NCI-H524 treated with DMSO at 0.1 percent for 48 hours (cell line): ENCODE measurements at places on chromosomes 5 and 9.

GRCh38 chr5:78006449-78006848 lies 230.3 kb upstream of the TBCA start:
- DNase-seq = no peak

GRCh38 chr9:125240649-125240999 lies 519 bp downstream of the HSPA5 start:
- DNase-seq = peak; percentile 7

DNA sequence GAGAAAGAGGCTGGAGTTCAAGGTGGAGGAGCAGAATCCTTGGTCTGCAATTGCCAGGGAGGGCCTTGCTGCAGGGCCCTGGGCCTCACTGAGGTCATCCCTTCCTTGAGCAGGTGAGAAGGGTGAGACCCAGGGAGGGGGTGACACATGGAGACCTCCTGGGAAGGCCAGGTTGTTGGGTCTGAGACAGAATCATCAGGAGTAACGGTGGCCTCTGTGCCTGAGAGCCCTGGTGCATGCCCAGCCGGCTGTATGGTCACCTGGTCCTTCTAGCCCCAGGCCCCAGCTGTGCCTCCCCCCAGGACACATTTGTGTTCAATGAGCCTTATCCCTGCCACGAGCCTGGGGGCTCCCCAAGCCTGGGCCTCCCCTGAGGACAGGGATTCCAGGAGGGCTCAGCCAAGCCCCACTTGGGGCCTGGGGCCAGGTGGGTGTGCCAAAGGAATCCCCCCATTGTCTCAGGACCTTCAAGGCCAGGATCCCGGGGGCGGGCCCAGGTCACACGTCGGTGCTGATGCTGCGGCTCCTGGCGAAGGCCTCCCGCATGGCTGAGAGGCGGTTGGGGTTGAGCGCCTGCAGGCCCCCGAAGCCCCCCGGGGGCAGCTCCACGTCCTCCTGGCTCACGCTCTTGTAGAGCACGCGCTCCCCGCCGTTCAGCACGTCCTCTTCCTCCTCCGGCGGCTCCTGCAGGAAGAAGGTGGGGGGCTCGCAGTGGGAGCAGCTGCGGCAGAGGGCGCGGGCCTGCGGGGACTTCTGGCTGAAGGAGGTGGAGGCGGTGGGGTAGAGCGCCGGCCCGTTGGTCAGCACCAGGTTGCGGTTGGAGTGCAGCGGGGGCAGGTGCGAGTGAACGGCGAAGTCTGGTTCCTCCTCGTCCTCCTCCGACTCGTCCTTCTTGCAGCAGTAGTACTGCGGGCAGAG lies 30.4 kb downstream of the FAM163B start:
- DNase-seq = no peak

DNA sequence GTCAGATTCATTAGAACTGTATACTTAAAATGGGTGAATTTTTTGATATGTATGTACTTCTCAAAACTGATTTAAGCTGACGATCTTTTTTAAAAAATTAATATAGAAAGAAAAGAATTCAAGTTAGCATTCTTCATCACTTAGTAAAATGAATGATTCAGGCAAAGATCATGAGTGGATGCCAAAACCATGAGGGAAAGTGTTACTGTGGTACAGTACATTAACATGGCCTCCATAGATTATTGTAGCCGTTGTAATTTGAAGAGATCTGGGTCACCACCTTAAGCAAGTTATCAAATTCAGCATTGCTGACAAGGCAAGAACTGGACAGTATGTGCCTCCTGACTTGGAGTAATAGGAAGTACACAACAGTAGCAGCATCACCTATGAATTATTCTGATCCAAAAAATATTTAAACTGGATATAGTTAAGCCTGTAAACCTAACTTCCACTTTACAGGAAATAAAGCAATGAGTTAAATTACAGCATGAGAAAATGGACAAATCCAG lies 29.7 kb downstream of the C9orf85 start:
- DNase-seq = no peak

DNA sequence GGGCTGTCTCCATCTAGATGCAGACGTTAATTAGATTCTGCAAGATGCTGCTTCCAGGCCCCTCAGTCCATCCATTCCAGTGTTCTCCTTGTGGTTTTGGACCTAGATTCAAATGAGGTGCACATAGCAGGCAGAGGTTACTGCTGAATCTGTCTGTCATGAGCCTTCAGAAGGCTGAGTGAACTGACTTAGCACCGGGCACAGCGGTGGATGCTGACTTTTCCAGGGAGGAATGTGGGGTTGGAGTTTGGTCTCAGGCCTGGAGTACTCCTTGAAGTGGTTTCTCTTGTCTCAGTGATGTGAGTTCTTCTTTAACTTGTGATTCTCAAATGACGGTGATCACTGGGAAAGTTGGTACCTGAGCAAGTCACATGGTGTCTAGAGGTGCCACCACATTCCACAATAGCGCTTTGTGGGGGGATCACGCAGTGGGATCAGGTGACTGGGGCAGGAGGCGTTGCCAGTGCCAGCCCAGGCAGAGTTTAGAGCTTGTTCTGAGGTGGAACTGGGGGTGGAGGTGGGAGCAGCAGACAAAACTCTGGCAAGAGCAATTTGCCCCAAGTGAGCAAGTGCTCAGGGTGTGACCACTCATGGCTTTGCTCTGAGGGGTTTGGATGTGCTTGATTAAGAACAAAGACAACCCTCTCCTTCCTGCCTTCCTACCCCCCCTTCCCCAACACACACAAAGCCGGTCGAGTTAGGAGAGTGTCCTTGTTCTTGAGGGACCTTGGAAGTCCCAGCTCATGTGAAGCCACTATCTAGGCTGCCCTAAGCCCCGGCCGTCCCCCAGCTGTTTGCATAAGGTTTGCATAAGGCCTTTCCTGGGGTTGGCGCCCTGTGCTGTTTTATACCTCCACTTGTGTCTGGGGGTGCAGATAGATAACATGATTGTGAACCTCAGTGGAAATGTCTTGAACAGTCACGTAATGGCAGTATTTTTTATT lies 25.1 kb downstream of the JADE2 start:
- no peak for DNase-seq

- no peak for DNase-seq
Measured at GRCh38 chr5:28483327-28484025, 1445.1 kb upstream of the CDH9 start.

DNA sequence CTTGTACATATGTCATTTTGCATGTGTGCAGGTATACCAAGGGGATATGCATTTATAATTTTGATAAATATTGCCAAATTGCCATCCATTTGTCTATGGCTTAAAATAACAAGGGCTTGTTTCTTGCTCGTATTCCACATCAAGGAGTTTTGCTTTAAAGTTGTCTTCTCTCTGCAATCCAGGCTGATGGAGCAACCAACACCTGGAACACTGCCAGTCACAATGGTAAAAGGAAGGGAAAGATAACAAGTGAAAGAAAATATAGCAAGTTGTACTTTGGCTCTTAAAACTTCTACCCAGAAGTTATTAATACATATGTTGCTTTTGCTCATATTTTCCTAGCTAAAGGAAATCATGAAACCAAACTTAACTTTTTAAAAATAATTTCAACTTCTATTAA lies 156.9 kb downstream of the UNC13B start:
- DNase-seq = no peak

- DNase-seq = no peak
Measured at GRCh38 chr5:127064253-127064840, 9.0 kb downstream of the C5orf63 start.

DNA sequence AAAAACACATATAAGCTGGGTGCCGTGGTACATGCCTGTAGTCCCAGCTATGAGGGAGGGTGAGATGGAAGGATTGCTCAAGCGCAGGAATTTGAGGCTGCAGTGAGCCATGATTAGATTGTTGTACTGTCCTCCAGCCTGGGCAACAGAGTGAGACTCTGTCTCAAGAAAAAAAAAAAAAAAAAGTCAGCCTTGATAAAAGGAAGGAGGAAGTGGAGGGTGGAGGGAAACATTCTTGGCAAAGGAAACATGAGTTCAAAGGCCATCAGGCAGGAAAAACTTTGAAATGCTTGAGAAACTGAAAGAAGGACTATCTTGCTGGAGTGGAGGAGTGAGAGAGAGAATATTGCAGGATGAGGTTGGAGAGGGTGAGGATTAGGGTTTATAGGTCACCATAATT lies 18.3 kb upstream of the ANKHD1 start:
- no peak for DNase-seq

GRCh38 chr5:124252191-124252638 lies 494.2 kb downstream of the ZNF608 start:
- DNase-seq = no peak

- no peak for DNase-seq
Measured at GRCh38 chr9:84254972-84255371, 85.6 kb downstream of the SLC28A3 start.

DNA sequence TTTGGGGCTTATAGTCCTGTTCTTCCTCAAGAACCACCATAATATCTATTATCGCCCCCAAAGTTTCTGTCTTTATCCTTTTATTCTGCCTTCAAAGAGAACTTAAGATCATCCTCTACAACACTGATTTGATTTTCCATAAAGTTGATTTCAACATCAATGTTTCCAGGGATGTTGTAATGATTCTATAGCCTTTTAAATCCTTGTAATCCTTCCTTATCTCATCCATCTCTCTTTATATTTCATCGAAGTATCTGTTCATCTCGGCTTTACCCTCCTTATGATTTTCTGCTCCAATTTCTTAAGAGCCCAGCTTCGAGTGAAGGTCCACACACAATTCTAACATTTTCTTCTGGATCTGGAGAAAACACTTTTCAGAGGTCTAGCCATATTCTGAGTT lies 218.4 kb downstream of the CDK5RAP2 start:
- no peak for DNase-seq

GRCh38 chr5:172954751-172955159 lies 4.5 kb upstream of the RPL26L1 start:
- no peak for DNase-seq

GRCh38 chr5:157215514-157216167 lies 35.0 kb downstream of the ITK start:
- DNase-seq = no peak

GRCh38 chr9:84875193-84875592 lies 205.7 kb downstream of the NTRK2 start:
- no peak for DNase-seq

DNA sequence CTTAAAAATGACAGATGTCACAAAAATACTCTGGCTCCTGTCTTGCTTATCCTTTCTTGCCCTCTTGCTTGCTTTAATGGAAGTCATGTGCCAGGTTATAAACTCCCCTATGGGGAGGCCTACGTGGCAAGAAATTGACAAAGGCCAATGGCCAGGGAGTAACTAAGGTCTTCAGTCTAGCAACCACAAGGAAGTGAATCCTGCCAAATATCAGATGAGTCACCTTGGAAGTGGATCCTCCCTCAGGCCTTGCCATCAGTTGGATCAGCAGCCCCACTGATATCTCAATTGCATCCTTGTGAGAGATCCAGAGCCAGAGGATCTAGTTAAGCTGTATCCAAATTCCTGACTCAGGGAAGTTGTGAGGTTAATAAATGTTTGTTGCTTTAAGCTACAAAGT lies 82.8 kb downstream of the CAAP1 start:
- no peak for DNase-seq

- no peak for DNase-seq
Measured at GRCh38 chr5:43037636-43038495, 2.3 kb downstream of the ANXA2R start.

GRCh38 chr5:10652151-10652550 lies 88.3 kb downstream of the ANKRD33B start:
- no peak for DNase-seq

- DNase-seq = no peak
Measured at GRCh38 chr5:60830581-60831127, 13.4 kb downstream of the ELOVL7 start.

- DNase-seq = no peak
Measured at GRCh38 chr5:51811883-51812471, 428.7 kb downstream of the ISL1 start.

GRCh38 chr5:6556089-6556801 lies 76.6 kb downstream of the NSUN2 start:
- DNase-seq = no peak

- no peak for DNase-seq
Measured at GRCh38 chr5:126998201-126998631, 32.1 kb downstream of the MARCHF3 start.

GRCh38 chr9:94168203-94169000 lies 84.1 kb downstream of the PTPDC1 start:
- no peak for DNase-seq

DNA sequence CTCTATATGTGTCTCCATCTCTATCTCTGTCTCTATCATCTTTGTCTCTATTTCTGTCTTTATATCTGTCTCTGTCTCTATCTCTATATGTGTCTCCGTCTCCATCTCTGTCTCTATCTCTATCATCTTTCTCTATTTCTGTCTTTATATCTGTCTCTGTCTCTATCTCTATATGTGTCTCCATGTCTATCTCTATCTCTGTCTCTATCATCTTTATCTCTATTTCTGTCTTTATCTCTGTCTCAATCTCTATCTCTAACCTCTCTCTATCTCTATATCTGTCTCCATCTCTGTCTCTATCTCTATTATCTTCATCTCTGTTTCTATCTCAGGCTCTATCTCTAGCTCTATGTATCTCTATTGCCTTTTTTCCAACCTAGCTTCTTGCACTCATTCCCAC lies 37.0 kb downstream of the IRX4 start:
- no peak for DNase-seq

- no peak for DNase-seq
Measured at GRCh38 chr5:62506659-62507460, 71.8 kb upstream of the LRRC70 start.

- no peak for DNase-seq
Measured at GRCh38 chr5:129966071-129966470, 61.8 kb downstream of the CHSY3 start.

DNA sequence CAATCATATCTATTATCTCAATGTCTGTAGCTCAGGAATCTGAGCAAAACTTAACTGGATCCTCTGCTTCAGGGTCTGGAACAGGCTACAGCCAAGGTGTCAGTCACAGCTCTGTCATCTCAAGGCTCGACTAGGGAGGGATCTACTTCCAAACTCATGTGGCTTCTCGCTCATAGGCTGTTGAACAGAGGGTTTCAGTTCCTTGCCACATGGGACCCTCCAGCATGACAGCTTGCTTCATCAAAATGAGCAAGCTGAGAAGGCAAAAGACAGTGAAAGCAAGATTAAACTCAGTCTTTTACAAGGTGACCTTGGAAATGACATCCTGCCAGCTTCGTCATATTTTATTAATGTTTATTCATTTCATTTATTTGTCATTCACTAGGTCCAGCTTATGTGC lies 111.7 kb downstream of the GADD45G start:
- DNase-seq = no peak

DNA sequence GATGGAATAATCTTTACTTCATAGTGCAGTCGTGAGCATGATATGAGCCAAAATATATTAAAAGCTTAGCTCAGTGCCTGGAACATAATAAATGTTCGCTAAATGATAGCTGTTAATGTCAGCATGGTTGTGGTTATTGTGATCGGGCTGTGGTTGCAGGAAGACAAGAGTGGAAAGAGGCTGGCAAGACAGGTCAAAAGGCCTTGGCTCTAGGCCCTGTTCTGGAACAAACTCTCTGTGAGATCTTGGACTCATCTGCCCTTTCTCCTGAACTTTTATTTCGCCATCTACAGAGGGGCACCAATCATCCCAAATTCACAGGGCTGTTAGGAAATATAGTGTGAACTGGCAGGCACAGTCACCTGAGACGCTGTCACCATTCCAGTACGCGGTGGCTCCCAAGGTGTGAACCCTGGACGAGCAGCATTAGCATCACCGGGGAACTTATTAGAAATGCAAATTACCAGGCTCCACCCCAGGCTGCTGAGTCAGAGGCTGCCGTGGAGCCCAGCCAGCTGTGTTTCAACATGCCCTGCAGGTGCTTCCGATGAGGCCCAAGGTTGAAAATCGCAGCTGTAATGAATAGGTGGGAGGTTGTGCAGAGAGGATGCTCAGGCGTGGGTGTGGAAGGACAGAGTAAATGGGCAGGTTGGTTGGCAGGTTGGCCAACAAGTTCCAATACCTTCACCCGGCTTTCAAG lies 50.2 kb upstream of the SAP30L start:
- no peak for DNase-seq

GRCh38 chr9:16626577-16627130 lies 243.8 kb downstream of the BNC2 start:
- no peak for DNase-seq
